ENCODE measurements at places on chromosomes 11 and 22.

- DNase-seq = no peak
These were observed 35.4 kb downstream of the CDKN1C start for GRCh38 chr11:2849994-2850770.

DNA sequence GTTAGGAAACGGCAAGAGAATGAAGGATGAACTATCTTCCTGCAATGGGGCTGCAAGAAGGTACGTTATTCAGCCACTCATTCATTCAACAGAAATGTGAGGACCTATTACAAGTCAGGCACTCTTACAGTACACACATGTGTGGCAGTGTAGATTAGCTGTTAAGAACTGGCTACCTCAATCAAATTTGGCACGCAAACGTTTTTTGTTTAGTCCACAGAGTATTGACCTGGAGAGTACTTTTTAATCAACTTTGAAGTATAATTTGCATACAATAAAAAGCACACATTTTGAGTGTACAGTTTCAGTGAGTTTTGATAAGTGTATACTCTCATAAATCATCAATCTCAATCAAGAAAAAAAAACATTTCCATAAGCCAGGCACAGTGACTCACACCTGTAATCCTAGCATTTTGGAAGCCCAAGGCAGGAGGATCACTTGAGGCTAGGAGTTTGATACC, 24.2 kb downstream of the MRTFA start:
- DNase-seq = no peak

GRCh38 chr11:36356201-36356600, 60.1 kb downstream of the PRR5L start:
- no peak for DNase-seq

DNA sequence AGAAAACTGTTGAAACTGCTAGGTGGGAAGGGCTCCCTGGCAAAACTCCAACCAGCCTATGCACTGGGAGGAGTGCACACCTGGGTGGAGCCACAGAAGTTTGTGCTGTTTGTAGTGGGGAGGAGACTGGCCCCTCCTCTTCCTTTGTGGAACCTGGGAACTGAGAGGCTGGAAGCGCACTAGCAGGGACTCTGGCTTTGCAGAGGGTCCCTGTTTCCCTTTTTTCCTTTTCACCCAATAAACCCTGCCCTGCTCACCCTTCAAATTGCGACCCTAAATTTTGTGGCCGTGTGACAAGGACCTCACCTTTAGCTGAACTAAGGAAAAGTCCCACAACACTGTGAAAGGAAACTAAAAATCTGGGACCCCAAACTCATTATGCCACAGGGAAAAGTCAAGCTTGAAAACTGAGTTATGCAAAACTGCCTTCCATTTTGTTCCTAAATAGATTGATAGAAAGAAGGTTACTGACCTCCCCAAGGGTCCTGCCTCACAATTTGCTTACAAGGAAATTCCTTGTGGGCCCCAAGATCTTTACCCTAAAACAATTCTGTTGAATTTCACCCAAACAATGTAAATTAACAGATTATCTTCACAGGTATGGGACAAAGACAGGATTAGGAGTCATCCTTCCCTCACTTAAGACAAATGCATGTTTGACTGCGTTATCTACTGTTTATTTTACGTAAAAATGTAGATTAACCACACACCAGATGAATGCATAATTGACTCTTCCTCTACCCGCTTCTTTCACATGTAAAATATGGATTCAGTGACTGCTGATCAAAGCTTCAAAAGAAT, 81.0 kb downstream of the SLC36A4 start:
- DNase-seq = no peak

GRCh38 chr22:22553735-22554586, 5.1 kb downstream of the PRAME start:
- DNase-seq = no peak

DNA sequence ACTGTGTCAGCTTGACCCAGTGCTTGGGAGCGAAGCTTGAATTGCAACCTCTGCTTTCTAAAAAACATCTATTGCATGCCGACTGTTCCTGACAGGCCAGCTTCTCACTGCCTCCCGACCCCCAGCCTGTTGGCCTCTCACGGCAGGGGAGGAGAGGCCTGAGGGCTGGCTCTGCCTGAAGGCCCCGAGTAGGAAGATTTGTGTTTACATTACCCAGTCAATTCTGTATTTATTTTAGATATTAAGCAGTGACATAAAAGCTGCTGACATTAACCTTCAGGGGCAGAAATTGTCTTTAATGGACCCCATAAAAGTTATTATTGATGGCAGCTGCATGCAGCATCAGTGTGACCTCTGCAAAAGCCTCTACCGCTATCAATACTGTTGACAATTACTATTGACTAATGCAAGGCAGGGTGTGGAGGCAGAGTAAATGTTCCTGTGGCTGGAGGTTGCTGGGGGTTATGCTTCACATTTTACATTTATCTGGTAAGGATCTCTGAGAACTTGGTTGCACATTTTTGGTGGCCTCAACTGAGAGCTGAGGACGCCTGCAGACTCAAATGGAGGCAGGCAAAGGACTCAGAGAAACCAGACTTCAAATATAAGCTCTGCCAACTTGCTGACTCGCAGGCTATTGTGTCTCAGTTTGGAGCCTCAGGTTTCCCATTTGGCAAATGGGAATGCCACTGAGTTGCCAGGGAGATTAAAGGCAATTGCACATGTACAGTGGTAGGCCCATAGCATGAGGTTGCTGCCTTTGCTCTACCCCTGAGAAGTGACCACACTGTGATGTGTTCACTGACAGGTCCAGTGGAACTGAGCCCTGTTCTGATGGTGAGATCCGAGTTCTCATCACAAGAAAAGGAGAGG, 380.5 kb downstream of the TENM4 start:
- no peak for DNase-seq

DNA sequence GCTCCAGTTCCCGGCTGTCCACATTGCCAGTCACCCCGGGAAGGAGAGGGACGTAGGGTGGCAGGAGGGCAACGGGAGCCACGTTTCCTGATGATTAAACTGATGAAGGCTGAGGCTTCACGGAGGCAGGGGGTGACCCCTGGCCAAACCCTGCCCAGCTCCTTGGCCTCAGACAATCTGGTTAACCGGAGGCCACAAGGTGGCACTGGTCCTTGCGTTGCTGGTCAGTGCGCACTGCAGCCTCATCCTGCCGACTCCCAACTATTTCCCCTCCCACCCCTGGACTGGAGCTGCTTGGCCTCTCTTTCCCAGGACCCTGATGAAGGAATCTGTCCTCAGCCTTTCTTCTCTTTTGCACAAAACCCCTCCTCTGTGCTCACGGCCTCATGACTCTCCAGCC, 75.3 kb downstream of the PDE2A start:
- no peak for DNase-seq
